HTR-8/SVneo (cell line): ENCODE measurements at places on chromosomes 16 and 17.

DNA sequence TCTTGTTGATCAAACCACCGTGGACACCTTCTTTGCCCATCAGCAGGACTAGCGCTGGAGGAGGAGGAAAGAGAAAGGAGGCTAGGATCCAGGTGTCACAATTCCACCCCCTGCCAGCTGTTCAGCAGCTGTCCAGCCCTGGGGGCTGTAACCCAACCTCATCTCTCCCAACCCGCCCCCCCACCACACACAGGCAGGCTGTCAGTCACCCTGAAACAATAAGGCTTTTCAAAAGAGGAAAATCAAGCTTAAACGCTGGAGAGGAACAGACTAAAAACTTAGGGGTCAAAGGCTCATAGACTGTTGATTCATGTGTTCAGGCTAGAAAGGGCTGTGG lies 2.4 kb downstream of the PFN1 start:
- no peak for DNase-seq

DNA sequence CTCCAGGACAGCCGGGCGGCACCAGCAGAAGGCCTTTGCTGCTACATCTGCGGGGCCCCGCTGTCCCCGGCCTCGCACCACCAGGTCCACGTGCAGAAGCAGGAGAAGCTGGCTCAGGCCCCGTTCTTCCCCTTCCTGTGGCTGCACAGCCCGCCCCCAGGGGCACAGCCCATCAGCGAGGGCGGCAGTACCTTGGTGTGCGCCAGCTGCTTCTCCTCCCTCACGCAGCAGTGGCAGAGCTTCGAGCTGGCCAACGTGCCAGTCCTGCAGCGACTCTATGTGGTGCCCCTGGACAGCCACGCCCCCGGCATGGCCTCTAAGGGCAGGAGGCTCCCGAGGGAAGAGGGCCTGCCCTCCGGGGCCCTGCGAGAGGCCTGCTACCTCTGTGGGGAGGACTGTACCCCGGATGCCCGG lies 58.3 kb upstream of the CIBAR2 start:
- DNase-seq, result no peak

- no peak for DNase-seq
Measured at GRCh38 chr16:88276591-88276990, 106.2 kb upstream of the ZNF469 start.

DNA sequence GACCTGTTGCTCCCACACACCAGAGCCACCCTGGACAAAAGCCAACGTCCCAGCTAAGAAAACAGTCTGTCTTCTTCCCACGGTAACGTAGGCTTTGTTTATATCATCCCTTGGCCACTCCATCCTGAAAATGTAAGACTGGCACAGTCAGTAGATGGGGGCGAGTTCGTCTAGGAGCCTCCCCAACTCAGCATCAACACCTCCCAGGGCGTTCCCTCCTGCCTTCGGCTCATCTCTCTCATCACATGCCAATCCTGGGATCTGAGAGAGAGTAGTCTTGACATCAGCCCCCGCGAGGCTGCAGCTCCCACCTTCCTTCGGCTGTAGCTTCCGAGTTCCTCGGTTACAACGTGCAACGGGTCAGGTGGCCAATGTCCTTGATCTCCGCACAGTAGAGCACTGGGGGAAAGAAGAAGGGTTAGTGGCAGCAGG lies 894 bp downstream of the RNF227 start:
- DNase-seq, result no peak

DNA sequence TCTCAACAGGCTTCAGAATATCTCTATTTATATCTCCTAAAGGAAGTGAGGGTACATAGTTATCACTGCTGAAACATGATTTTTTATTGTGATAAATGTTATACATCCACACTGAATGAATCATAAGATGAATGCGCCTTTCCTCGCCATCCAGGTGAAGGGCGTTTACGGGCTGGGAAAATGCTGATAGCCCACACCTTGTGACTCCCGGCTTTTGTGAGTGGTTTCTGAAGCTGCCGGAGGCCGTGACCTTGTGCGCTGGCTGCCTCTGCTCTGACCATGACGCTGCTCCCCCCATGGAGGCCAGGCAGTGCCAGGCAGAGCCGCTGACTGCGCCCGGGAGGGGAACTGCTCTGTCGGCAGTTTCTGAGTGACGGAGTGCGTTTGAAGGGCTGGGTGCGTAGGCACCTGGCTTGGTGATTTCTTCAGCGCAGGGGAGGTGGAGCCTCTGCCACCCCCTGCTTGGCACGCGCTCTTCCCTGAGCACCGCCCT lies 97.2 kb downstream of the RAP1GAP2 start:
- DNase-seq, result no peak

DNA sequence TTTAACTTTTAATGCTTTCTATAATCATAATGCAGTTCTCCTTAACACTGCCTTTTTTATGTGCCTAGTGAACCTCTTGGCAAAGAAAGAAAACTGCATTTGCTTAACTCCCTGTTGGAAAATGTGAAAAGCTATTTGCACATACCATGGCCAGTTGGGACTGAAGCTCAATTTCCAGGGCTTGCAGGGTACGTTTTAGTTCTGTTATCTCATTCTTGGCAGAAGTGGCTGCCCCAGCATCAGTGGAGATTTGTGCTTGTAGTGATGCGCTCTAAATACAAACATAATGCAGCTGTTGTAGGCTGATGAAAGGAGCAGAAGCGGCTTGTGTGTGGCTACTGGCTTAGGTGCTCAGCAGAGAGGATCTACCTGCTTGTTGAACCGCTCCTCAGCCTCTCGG lies 3.7 kb downstream of the KRT24 start:
- DNase-seq, result no peak

DNA sequence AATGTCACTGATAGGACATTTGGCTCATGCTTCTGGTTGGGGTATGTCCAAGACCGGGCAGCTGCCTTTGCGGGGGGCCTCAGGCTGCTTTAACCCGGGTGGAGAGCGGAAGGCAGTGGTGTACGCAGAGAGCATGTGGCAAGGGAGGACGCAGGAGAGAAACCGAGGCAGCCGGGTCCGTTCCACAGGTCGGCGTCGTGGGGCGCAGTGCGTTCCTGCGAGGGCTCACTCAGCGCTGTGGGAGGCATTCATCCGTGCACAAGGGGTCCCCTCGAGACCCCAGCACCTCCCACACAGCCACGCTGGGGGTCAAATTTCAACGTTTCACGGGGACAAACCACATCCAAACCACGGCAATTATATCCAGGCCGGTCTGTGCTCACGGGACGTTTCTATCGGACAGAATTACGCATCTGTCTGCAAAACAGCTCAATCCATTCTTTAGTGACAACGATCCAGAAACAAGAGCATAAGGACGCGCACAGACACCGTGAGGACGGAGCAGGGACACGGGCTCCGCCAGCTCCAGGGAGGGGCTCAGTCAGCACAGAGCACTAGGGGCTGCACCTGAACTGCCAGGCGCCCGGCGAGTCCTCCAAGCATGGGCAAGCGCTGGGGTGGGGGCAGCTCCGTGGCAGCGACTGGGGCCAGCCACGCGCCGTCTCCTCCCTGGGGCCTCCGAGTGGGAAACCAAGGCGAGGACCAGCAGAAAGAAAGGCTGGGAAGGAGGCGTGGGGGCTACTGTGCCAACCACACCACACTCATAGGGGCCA lies 108.4 kb upstream of the METRNL start:
- DNase-seq, result no peak

GRCh38 chr16:13873835-13874438 lies 46.0 kb upstream of the ERCC4 start:
- DNase-seq, result peak; percentile 32

DNA sequence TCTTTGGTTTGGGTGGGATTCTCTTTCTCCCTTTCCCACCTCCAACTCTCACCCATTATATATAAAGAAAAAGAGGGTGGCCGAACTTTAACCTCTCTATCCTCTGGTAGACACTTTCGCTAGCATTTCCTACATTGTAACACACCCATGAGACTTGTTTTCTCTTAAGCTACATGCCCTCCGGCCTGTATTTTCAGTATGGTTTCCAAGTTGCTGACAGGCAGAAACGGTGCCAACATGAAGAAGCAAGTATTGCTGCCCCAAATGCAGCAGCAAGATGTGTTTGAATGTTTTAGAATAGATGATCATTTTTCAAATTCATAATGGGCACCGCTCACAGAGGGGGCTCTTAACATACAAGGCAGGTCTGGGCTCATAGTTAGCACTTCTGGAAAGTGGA lies 18.7 kb upstream of the CYB5B start:
- no peak for DNase-seq

DNA sequence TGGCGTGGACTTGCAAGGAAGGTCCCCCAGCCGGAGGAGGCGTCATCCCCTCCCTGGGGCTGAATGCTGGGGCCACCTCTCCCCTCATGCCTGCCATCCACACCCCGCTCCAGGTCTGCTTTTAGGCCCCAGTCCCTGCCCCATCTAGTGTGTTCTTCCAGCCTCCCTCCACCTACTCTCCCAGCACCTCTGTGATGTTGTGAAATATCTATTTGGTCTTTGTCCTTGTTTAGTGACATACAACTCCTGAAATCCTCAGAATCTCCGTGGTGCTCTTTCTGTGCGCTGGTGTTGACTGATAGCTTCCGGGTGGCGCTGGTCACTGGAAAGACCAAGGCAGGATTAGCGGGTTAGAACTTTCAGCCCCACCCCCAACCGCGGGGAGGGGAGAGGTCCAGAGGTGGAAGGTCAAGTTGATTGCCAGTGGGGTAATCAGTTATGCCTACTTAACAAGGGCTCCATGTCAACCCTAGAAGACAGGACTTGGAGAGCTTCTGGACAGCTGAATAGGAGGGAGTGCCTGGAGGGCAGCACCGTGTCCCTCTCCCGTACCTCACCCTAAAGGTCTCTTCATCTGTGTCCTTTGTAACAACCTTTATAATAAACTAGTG lies 10.1 kb downstream of the TBC1D24 start:
- DNase-seq, result no peak

GRCh38 chr16:68399456-68399855 lies 48.9 kb downstream of the SMPD3 start:
- DNase-seq, result no peak

DNA sequence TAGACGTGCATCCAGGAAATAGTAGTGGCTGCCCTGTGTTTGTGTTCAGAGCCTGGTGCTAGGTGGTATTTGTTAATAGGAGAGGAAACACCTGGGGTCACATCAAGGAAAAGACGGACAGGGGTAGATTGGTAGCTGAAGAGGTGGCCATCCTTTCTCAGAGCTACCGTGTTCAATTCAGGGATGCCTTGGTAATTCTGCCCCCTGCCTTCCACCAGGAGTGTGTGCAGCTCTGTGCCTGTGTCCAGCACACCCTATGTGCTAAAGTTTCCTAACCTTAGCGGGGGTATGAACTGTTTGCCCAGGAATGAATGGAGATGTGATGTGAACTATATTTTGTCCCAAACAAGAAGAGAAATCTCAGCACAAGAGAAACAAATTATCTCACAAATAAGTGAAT lies 174.1 kb upstream of the MPHOSPH6 start:
- no peak for DNase-seq

DNA sequence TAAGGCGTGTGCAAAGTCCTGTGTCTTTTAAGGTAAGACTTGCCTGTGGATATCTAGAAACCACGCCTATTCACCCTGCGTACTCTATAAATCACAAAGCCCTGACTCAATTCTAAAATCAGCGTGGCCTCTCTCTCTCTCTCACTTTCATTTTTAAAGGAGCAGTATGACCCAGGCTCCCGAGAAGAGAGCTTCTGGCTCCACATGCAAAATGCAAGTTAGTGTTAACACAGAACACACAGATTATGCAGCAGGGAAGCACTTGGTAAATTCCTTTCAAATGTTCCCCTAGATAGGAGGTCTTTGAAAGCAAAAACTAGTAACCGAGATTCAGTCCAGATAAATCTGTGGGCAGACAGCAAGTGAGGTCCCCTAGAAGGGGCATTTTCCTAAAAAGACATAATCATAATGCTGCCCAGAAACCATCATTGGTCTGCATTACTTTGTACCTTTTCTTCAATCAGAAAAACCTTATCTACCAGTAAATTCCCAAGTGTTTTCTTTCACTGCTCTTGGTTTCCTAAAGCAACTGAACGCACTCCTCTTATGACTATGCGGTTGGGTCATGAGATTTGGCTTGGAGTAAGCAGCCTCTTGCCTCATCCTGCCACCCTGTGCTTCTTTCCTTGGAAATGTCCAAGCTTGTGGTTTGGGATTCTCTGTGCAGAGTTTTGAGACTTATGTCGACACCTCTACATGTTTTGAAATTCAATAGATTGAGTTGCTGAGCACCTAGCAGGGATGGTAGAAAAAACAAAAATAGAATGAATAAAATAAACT lies 31.7 kb upstream of the KCNJ2 start:
- DNase-seq, result peak; percentile 60

DNA sequence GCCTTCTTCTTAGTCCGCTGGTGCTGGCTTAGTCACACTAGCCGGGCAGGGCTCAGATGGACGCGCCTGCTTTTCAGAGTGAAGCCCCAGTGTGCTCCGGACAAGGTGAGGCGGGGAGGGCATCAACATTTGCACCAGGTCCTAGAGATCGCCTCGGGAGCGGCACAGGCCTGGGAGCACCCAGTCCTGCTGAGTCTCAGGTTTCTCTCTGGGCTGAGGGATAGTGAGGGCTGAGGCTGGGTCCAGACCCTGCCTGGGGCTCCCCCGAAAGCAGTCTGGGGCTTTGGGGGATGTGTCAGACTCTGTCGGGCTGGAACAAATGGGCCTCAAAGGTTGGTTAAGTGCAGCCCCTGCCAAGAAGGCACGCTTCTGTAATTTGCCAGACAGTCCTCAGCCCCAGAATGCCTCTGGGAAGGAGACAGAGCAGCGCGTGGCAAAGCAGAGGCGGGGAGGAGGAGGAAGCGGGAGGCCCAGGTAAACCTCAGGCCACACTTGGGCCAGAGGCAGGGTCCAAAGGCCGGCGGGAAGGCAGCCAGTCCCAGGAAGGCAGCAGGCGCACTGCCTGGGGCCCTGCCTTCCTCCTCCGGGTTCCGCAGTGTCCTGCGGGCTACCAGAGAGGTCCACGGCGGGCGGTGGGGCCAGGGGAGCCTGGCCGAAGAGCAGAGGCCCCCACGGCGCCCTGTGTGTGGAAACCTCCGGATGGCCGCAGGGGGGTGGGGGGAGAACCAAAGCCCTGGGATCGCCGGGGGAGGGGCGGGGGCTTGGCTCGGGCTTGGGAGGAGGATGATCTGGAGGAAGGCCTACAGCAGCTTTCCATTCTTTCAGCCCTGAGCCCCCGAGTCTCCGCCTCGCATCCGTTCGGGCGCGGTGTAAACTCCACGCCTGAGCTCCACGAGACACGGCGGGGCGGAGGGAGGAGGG lies 39.5 kb upstream of the ATP2A3 start:
- no peak for DNase-seq

GRCh38 chr16:21638573-21638975 lies 13.8 kb downstream of the IGSF6 start:
- DNase-seq, result no peak

DNA sequence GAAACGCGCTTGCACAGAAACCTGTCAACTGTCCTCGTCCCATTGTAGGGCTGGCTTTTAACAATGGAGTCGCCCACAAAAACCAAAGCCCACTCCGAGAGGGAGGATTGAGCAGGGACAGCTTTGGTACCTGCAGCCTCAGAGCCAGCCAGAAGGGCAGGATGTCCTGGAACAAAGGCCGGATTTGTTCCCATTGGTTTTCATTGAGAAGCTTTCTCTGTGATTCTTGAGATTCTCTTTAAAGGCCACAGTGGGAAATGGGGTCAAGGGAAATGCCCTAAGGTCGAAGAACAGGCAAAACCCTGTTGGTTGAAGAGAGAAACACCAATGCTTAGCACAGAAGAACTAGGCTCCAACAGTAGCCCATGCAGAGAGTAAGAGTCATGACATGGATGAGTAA lies 65.4 kb downstream of the C16orf78 start:
- DNase-seq, result no peak

GRCh38 chr16:83715217-83715920 lies 92.4 kb upstream of the HSBP1 start:
- DNase-seq, result no peak
